Myocyte (in vitro differentiated cells): ENCODE measurements at places on chromosomes 7 and 10. TPM values are rescaled to one million over a fixed set of nuclear protein-coding genes. Genes with fewer than 3 reads are reported as not detected.

Gene PRKCQ
- total RNA-seq = 0.47 and 2.6 TPM in 2 replicates

Gene SFTPA1
- total RNA-seq = not detected in 2 replicates

Gene LIPF
- total RNA-seq = 1.7 and 2.4 TPM in 2 replicates

Gene FOXP2
- total RNA-seq = 0.64 and 1.8 TPM in 2 replicates

DNA sequence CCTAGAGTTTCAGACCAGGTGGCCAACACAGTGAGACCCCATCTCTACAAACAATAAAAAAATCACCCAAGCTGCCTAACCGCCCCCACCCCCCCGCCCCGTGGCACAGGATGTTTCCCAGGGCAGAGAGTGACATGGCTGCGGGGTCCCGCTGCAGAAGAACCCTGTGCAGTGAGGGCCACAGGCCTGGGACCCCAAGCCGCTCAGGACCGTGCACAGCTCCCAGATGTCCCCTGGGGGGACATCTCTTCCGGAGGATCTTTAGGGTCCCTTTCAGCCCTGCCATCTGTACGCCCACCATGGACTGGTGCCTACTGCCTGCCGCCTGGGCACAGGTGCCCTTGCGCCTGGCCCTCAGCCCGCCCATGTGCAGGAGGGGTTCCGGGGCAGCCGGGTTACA lies 373.6 kb downstream of the DNAJB6 start:
- DNase-seq = no peak

GRCh38 chr7:34758111-34758601 lies 100.1 kb downstream of the NPSR1 start:
- no peak for DNase-seq

- no peak for DNase-seq
Measured at GRCh38 chr7:148791546-148791945, 92.5 kb downstream of the EZH2 start.

GRCh38 chr10:104304356-104304745 lies 33.9 kb downstream of the ITPRIP start:
- DNase-seq = no peak

DNA sequence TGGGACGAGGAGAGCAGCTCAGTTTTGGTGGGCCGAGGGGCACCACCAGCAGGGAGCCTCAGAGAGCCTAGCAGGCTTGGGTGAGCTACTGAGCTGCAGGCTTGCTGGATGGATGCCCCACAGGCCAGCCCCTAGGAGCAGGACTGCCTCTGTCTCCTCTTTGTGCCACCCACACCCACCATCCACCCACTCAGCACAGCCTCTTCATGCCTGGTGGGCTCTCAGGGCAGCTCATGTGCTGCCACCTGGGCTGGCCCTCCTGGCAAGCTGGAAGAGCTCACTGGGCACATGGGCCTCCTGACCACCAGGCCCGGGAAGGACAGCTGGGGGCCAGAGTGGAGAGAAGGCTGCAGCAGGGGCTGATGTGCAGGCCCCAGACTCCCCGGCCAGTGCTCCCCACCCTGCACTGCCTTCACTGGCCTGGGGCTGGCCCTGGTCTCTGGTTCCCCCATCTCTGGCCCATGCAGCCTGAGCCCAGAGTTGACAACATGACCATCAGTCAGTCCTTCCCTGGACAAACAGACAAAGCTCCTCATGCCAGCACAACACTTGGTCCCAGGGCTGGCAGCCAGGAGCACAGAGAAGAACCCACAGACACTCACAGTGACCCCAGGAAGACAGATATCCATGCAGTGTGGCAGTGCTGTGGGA lies 8.2 kb downstream of the RASGEF1A start:
- no peak for DNase-seq

DNA sequence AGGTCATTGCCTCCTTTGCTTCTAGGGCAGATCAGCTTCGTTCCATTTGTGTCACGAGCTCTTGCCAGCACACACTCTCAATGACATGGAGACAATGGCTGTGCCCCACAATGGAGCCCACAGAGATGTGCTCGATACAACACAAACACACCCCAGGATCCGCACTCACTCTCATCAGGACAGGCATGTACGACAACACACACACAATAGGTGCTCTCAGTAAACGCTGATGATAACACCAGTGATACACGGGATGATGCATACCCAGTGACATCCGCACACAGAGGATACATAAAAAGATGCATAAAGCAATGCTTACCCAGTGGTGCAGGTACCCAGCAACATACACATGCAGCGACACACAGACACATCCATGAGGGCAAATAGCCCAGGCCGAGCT lies 61.2 kb upstream of the LBX1 start:
- DNase-seq = no peak

DNA sequence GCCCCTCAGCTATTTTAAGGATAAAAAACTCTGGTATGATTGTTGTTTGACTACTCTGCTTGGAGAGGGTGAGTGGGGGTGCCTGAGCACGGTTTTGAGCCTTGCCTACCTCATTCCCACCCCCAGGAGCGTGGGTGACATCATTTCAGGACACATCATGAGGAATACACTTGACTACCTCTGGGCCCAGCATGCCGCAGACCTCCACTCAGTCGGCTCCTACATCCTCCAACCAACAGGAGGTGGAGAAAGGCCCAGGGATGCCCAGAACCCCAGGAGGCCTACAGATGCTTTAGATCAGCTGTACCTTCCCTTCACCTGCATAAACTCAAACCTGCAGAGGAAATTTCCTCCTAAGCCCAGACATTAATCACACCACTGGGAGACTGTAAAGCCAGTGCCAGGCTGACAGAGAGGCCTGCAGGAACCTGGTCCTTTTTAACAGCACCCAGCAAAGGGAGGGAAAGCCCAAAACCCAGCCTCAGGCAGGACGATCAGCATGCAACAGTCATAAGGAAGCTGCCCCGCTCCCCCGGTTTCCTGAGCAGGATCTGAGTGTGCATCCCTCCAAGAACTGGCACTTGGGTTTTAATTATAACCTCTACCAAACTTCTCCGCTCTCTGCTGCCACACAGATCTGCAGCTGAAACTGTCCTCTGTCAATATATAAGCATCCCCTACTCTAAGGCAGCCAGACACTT lies 61.7 kb upstream of the ZNRF2 start:
- DNase-seq = no peak

- DNase-seq = no peak
Measured at GRCh38 chr7:114150689-114151088, 231.9 kb upstream of the PPP1R3A start.

DNA sequence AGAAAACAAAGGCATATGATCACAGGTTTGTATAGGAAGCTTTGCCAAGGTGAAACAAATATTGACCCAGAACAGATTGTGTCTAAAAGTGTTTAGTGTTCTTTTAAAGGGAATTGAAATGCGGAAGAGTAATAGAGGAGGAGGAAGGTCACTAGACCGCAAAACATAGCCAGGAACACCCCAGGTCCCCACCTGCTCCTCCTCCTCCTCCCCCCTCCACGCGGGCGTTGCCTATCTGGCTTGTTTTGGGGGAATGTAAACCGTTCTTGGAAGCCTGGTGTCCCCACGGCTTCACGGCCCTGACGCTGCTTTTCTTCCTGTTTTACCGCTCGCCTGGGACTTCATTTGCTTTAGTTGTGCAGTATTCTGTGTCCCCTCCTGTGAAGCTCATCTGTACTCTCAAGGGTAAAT lies 81.0 kb upstream of the PFKP start:
- DNase-seq = no peak

DNA sequence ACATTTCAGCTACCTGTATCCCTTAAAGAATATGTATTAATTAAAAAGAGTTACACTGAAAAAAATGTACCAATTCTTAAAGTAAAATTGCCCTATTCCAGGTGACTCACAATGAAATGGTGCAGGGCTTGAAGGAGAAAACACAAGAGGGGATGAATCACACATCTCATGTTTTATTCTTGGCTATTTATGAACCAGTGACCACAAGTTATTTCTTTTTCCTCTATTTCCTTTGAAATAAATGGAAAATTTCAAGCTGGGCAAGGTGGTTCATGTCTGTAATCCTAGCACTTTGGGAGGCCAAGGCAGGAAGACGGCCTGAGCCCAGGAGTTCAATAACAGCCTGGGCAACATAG lies 106.8 kb downstream of the UBE2H start:
- DNase-seq = peak; percentile 71

DNA sequence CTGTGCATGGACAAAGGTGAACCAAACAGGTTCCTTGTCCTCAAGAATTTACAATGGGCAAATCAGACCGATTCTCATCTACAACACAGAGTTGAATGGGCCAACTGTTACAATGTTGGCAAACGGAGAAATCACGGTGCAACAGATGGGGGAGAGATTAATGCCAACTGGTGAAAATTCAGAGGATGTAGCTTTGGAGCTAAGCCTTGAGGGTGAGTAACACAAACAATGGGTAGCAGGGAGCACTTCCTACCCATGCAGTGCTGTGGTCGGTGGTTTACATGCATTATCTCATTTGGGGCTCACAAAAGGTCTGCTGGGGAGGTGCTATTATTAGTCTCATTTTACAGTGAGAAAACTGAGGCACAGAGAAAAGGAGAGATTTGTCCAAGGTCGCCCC lies 902 bp upstream of the NFE2L3 start:
- no peak for DNase-seq

GRCh38 chr7:42103456-42103855 lies 133.6 kb downstream of the GLI3 start:
- DNase-seq = no peak
